Stimulated activated CD4-positive, alpha-beta T cell treated with anti-CD3 and anti-CD28 coated beads, Interleukin-15, amount 100 ng/mL, for 1 hour (primary cell): ENCODE measurements at places on chromosomes 6 and 20.

DNA sequence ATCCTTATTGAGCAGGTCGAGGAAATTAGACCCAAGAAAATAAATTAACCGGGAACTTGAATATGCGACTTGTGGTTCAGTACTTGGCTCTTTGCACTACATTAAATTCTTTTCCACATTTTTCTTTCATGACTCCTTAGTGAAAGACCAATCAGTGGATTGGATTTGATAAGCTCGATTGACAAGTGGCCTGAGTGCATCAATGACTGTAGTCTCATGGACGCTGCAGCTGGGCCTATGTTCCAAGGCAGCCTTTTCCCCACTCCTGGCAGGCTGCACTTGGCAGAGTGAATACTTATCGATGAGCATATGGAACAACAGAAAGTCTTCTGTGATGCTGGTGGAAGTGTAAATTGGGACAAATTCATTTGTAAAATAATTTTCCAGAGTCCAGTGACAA is 210.8 kb upstream of the EXOC2 start:
- no peak for DNase-seq

DNA sequence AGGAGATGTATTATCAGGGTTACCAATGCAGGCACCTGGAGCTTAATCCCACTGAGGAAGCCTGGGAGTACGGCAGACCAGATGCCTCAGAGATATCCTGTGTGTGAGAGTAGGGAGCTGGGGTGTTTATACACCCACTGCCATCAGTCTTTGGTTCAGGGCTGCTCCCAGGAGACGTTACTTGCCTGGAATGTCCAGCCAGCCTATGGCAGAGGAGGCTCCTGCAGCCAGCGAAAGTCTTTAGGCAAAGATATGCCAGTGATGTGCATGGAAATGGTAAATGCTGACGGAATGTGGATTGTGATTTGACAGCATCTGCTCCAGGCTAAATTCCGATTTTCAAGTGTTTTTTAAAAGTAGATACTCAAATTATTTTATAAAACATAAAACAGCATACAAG is 282.0 kb downstream of the BTBD3 start:
- DNase-seq = no peak

- DNase-seq = no peak
Measured at GRCh38 chr6:7479801-7480266, 61.6 kb upstream of the DSP start.

DNA sequence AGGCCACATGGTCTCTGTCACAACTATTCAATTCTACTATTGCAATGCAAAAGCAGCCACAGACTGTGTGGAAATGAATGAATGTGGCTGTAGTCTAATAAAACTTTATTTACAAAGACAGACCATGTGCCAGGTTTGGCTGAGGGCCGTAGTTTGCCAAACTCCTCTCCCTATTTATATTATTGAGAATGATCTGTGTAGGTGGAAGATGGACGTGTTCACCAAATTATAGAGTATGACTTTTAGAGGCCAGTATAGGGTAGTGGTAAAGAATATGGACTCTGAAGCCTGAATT is 125.7 kb upstream of the MYLIP start:
- DNase-seq = no peak
